ENCODE measurements at places on chromosomes 16 and 17. TPM values are rescaled to one million over a fixed set of nuclear protein-coding genes. Genes with fewer than 3 reads are reported as not detected.

The SDR42E1 gene
- total RNA-seq, result not detected

The SLC52A1 gene
- total RNA-seq, result 0.14 TPM

GRCh38 chr16:17832738-17833137 is 362.0 kb upstream of the XYLT1 start:
- no peak for DNase-seq

GRCh38 chr16:85002608-85003007 is 8.7 kb downstream of the ZDHHC7 start:
- no peak for DNase-seq

GRCh38 chr16:68408428-68408827 is 39.9 kb downstream of the SMPD3 start:
- no peak for DNase-seq

All from dorsolateral prefrontal cortex (tissue), 122 donors.